Esophagus squamous epithelium (tissue), 5 donors: ENCODE measurements at places on chromosomes 16 and 17. TPM values are rescaled to one million over a fixed set of nuclear protein-coding genes. Genes with fewer than 3 reads are reported as not detected.

PPY gene
- not detected for total RNA-seq

TEDC2 gene
- 1.1 TPM for total RNA-seq

PRR15L gene
- 3.3 TPM for total RNA-seq

- no peak for DNase-seq
- peaks cover 12% of the 10 kb centered on the region for H3K4me1 ChIP-seq
- peaks cover 34% of the 10 kb centered on the region for H3K36me3 ChIP-seq
- H3K27me3 ChIP-seq, result no peaks in the 10 kb centered on the region
- peak overlapping the region; percentile 92 for H3K27ac ChIP-seq
Observed at GRCh38 chr16:74666010-74666421, 661 bp downstream of the RFWD3 start.

DNA sequence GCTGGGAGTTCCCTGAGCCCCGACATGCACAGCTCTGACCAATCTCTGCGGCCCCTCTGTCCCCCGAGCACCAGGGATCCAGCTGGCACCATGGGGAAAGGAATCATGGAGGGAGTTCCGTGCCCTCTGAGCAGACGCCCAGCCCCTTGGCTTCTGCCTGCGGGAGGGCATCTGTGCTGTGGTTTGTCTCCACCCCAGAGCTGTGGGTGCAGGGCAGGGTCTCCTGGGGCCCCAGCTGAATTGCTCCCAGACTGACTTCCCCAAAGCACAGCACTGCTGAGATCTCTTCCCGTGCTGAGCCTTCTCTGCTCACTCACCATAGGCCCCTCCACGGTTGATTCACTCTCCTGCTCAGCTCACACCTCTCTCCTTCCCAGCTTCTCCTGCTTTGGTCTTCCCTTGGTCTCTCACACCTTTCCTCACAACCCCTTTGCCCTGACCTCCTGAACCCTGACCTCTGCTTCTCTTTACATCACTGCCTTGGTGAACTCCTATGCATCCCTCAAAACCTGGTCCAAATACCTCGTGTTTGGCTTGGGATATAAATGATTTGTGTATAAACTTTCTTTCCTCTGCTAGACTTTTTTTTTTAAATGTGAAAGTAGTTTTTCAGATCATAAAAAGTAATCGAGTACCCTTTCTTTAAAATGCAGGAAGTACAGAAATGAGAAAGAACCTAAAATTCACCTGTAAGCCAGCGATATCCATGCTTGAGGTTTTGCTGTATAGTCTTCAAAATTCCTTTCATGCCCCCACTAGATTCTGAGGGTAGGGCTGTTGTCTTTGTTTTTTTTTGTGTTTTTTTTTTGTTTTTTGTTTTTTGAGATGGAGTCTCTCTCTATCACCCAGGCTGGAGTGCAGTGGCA lies 265.3 kb downstream of the SEC14L1 start:
- DNase-seq, result no peak
- H3K27me3 ChIP-seq, result no peaks in the 10 kb centered on the region
- H3K27ac ChIP-seq, result peak overlapping the region; percentile 91
- peaks cover 33% of the 10 kb centered on the region for H3K36me3 ChIP-seq
- H3K4me3 ChIP-seq, result no peak overlapping the region

GRCh38 chr16:57527027-57527426 lies 9.3 kb downstream of the CCDC102A start:
- no peak for DNase-seq
- H3K27ac ChIP-seq, result no peak overlapping the region
- H3K27me3 ChIP-seq, result no peaks in the 10 kb centered on the region
- H3K4me3 ChIP-seq, result no peak overlapping the region
- H3K36me3 ChIP-seq, result no peaks in the 10 kb centered on the region

DNA sequence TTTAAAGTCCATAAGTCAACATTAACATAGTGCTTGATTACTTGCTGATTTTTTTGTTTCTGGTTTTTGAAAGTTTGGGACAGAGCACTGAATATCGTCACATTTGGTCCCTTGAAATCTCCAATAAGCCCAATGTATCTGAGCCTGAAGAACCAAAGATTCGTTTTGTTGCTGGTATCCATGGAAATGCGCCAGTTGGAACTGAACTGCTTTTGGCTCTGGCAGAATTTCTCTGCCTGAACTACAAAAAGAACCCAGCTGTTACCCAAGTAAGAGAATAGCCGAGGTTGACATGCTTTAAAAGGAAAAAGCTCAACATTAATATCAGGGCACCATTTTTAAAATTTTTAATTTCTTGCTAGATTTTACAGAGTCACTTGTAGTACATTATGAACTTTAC lies 27.7 kb upstream of the GOSR1 start:
- no peaks in the 10 kb centered on the region for H3K4me1 ChIP-seq
- no peak for DNase-seq
- H3K27me3 ChIP-seq, result no peaks in the 10 kb centered on the region
- no peak overlapping the region for H3K4me3 ChIP-seq
- no peaks in the 10 kb centered on the region for H3K36me3 ChIP-seq
- H3K27ac ChIP-seq, result no peak overlapping the region

GRCh38 chr16:70257391-70257790 lies 5.7 kb upstream of the EXOSC6 start:
- peaks cover 100% of the 10 kb centered on the region for H3K36me3 ChIP-seq
- H3K4me3 ChIP-seq, result no peak overlapping the region
- no peaks in the 10 kb centered on the region for H3K4me1 ChIP-seq
- no peak for DNase-seq

DNA sequence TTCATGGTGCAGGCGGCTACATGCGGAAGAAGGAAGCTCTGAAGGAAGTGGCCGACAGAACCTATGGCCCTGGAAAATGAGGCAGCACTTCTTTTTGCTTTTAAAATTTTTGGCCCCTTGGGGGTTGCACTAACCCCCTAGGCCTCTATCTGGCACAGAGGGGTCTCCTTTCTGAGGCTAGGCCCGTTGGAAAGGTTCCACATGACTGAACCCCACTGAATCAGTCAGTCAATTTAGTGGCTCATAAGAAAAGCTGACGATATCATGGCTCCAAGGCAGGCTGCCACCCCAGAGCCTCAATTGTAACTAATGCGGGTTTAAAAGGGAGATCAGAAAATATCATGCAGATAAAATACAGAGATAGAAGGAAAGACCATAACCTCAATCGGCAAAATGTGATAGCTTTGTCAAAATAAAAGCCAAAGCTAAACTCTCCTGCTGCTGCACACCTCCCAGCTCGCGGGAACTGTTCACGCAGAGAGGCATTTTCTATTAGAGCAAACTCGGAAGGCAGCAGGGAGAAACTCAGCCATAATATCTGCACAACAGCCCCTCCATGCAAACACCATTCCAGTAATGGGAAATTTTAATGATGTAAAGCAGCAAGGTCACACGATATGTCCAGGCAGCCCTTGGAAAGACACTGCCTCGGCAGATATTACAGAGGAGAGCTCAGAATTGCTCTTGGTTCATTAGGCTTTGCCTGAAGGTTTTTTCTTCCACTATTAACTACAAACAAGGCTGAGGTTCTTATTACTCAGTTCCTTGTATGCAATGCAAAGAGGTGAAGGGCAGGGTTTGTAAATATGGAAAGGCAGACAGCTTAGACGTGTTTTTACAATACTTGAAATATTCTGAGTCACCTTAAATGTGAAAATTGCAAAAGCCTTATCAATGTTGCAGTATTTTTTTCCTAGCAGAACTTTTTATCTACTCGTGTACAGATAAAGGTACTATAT lies 200.4 kb upstream of the PMFBP1 start:
- no peak for DNase-seq
- H3K4me1 ChIP-seq, result no peaks in the 10 kb centered on the region
- H3K27ac ChIP-seq, result no peak overlapping the region
- H3K27me3 ChIP-seq, result no peaks in the 10 kb centered on the region
- no peaks in the 10 kb centered on the region for H3K36me3 ChIP-seq

GRCh38 chr17:27540318-27541101 lies 84.3 kb downstream of the KSR1 start:
- no peak for DNase-seq
- no peaks in the 10 kb centered on the region for H3K36me3 ChIP-seq
- H3K27ac ChIP-seq, result peak overlapping the region; percentile 82

DNA sequence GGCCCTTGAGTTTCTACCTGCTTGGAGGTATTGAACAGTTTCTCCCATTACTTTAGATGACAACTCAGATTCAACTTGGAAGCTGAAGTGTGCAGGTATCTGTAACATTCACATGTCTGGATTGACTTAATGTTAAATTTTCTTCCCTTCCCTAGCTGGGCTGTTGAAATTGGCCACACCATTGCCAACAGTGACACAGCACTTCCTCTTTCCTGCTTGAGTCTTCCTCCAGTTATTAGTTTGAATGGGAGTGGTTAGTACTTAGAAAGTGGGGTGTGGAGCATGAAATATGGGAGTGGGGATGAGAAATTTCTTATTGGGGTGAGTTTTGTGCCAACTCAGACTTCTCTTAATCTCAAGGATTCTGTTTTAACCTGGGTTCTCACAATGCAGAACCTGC lies 454.9 kb downstream of the KCNJ2 start:
- no peak overlapping the region for H3K27ac ChIP-seq
- H3K4me1 ChIP-seq, result peaks cover 10% of the 10 kb centered on the region
- no peaks in the 10 kb centered on the region for H3K27me3 ChIP-seq
- no peak for DNase-seq
- H3K36me3 ChIP-seq, result no peaks in the 10 kb centered on the region

DNA sequence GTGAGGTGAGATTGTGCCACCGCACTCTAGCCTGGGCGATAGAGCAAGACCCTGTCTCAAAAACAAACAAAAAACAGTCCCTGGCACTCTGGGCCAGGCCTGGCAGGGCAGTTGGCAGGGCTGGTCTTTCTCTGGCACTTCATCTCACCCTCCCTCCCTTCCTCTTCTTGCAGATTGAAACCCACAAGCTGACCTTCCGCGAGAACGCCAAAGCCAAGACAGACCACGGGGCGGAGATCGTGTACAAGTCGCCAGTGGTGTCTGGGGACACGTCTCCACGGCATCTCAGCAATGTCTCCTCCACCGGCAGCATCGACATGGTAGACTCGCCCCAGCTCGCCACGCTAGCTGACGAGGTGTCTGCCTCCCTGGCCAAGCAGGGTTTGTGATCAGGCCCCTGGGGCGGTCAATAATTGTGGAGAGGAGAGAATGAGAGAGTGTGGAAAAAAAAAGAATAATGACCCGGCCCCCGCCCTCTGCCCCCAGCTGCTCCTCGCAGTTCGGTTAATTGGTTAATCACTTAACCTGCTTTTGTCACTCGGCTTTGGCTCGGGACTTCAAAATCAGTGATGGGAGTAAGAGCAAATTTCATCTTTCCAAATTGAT lies 24.8 kb downstream of the STH start:
- H3K4me1 ChIP-seq, result no peaks in the 10 kb centered on the region
- H3K4me3 ChIP-seq, result no peak overlapping the region
- no peaks in the 10 kb centered on the region for H3K27me3 ChIP-seq
- no peak overlapping the region for H3K27ac ChIP-seq
- H3K36me3 ChIP-seq, result peaks cover 7% of the 10 kb centered on the region
- no peak for DNase-seq

- peak overlapping the region; percentile 1 for H3K4me3 ChIP-seq
- no peaks in the 10 kb centered on the region for H3K36me3 ChIP-seq
- peaks cover 73% of the 10 kb centered on the region for H3K4me1 ChIP-seq
- peak overlapping the region; percentile 97 for H3K27ac ChIP-seq
- no peaks in the 10 kb centered on the region for H3K27me3 ChIP-seq
- DNase-seq, result peak; percentile 32
Observed at GRCh38 chr17:41647940-41648410, 23.6 kb upstream of the KRT17 start.

DNA sequence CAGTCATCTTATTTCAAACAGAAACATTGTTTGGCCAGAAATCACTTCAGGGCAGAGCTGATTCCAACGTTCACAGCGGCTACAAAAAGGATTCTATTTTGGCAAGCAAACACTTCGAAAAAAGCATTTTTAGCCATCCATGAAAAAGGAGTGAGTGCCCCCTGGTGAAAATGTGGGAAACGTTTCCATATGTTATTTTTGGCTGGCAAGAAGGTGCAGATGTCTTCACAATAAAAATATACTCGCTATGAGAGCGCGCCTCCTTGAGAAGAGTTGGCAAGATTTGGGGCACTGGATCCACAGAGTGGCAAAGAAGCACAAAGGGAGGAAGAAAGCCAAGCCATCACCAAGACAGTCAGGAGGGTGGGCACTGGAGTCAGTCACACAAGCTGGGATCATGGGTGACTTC lies 191.1 kb downstream of the CHD9NB start:
- H3K27me3 ChIP-seq, result no peaks in the 10 kb centered on the region
- H3K36me3 ChIP-seq, result no peaks in the 10 kb centered on the region
- no peak overlapping the region for H3K27ac ChIP-seq

- peak within 1 kb of the TSS; percentile 85 for H3K4me3 ChIP-seq
- H3K36me3 ChIP-seq, result peaks cover 9% of the 10 kb centered on the region
- H3K4me1 ChIP-seq, result peaks cover 39% of the 10 kb centered on the region
- DNase-seq, result peak; percentile 35
- no peaks in the 10 kb centered on the region for H3K27me3 ChIP-seq
Observed at GRCh38 chr17:73192894-73193701, at the start of gene COG1. TSS of gene COG1 (plus strand) at chr17:73193055. CDS start at chr17:73193070, 15 bp downstream.

GRCh38 chr17:82858376-82859126 lies 18.7 kb upstream of the ZNF750 start:
- no peaks in the 10 kb centered on the region for H3K27me3 ChIP-seq
- H3K36me3 ChIP-seq, result peaks cover 11% of the 10 kb centered on the region

DNA sequence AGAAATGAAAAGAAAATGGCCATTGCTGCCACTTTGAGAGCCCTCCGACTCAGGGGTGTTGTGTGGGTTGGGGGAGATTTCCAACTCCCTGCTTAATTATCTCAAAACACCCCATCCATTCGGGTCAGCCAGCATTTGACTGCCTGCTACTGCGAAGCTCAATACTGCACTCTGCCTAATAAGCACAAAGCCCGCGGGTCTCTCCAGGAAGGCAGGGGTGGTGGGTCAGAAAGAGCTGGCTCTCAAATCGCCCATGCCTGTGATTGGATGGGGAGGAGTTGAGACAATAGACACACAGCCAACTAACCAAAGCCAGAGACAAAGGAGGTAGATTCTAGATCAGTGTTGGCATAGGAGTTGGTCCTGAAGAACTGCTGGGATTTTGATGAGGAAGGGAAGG lies 2.3 kb upstream of the XAF1 start:
- no peaks in the 10 kb centered on the region for H3K36me3 ChIP-seq
- H3K4me3 ChIP-seq, result no peak overlapping the region
- H3K27me3 ChIP-seq, result no peaks in the 10 kb centered on the region
- DNase-seq, result no peak
- H3K4me1 ChIP-seq, result peaks cover 21% of the 10 kb centered on the region

DNA sequence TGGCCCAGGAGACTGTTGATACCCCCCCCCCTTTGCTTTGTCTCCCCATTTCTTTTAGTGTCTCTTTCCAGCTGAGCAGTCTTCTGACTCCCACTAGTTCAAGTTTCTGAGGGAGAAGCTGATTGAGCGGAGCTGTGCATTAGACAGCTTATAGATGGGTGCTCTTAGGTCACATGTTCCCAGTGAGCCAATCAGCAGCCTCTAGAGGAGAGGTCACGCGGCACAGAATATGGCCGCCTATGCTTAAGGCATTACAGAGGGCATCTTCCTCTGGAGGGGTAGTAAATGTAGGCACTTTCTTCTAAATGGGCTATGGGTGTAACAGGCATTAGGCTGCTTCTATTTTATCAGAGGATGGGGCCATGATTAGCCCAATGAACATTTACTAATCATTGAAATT lies 131.6 kb downstream of the CDH13 start:
- H3K27me3 ChIP-seq, result no peaks in the 10 kb centered on the region
- no peaks in the 10 kb centered on the region for H3K4me1 ChIP-seq
- no peaks in the 10 kb centered on the region for H3K36me3 ChIP-seq
